ENCODE measurements at places on chromosomes 4 and X.

DNA sequence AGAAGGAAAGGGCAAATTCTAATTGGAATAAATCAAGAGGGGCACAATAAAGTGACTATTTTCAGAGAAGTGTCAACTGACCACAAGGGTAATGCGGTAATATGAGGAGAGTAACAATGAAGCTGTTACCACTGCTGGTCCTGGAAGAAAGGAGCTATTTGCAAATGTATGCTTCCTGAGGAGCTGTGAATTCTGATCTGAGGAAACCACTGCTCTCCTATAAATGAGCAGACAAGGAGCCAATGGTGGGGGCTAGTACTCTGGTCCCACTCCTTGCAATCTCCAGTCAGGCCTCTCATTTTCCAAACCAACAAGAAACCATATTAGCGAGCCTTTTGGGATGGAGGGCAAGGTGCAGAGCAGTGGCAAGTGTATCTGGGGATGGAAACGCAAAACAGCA is 770.2 kb downstream of the FSTL5 start:
- no peak for DNase-seq

DNA sequence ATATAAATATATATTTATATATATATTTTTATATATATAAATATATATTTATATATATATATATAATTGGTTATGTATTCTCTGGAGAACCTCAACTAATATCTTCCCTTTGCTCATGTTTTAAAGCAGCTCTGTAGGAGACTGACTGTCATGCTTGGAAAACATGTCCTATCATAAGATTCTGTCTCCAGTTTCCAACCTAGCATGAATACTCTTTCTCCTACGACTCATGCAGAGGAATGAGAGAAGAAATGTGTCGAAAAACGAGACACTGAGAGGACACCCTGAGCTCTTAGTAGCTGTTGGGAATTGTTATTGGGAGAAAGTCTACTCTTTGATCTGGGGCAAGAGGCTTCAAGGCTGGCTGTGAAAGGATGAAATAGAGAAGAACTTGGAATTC is 166.5 kb upstream of the SLIT2 start:
- DNase-seq, result no peak

DNA sequence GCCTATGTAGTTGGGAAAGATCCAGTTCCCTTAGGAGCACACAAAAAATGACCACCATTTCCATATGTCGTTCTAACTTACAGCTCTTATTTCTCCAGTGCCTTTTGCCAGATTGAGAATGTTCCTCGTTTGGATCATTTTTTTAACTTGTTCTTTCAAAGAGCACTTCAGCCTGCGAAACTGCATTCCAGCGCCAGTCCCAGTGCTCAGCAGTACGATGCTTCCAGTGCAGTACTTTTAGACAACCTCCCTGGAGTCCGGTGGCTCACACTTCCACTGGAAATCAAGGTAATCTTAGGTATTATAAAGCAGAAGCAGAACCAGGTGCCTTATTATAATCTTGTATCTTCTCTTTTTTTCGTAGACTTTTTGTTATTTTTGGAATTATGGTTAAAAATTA is 42.6 kb upstream of the SLC25A31 start:
- no peak for DNase-seq

GRCh38 chrX:135015523-135016245 is 6.7 kb downstream of the RTL8B start:
- no peak for DNase-seq

DNA sequence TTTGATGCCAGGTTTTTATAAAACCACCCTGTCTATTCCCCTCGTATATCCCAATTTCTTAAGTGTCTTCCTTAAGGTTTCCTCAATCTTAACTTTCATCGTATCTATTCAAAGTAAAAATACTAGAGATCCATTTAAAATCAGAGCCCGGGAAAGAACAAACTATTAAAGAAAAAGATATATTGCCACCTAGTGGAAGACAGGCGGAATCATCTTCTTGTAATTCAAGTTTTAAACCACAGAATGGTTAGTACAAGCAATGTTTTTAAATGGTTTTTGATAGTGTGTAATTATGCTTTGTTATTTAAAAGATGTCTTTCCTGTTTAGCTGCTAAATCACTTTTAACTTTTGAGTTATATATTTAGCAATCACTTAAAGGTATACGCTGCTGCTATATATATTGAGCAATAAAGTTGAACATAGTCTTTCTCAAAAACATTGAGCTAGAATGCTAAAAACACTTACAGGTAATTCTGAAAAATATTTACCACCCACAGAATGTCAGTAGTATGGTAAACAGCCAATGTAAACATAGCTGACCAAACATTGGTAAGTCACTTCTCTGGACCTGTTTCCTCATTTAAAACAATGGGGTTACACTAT is 18.2 kb downstream of the PRDM8 start:
- DNase-seq, result peak; percentile 66

- no peak for DNase-seq
Observed at GRCh38 chrX:123236859-123237258, 52.8 kb downstream of the GRIA3 start.

GRCh38 chr4:140755774-140756318 is 339 bp downstream of the TBC1D9 start:
- DNase-seq, result no peak

DNA sequence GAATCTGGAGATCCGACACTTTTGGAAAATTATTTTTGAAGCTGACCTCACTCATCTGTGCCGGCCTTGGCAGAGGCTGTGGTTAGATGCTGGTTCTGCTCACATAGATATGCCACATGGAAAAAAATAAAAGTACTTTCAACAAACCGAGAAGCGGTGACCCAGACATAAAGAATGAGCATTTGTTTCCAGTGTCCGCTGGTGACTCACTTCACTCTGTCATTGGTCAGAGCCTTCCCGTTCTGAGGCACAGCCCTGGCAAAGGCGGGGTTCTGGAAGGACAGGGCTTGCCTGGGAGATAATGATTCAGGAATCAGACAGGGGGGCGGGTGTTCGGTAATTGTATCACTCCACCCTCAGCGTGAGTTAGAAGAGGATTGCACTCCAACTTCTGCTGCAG is 172.4 kb upstream of the MXRA5 start:
- DNase-seq, result no peak

- no peak for DNase-seq
Observed at GRCh38 chr4:56086561-56086960, 137.8 kb downstream of the CEP135 start.

DNA sequence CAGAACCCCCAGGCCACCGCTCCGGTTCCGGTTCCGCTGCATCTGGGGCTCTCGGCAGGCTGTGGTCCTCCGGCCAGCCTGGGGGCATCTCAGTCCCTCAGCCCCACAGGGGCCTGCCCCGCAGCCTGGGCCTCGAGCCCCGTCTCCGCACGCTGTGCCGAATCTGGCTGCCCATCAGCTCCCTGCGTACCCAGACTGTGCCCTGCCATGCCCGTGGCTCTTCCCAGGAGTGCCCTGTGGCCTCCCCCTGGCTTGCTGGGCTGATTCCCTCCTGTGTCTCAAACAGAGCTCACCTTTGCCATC is 830 bp upstream of the MSANTD1 start:
- DNase-seq, result no peak

- DNase-seq, result peak; percentile 86
Observed at GRCh38 chr4:86054286-86055032, 305.4 kb downstream of the MAPK10 start.

DNA sequence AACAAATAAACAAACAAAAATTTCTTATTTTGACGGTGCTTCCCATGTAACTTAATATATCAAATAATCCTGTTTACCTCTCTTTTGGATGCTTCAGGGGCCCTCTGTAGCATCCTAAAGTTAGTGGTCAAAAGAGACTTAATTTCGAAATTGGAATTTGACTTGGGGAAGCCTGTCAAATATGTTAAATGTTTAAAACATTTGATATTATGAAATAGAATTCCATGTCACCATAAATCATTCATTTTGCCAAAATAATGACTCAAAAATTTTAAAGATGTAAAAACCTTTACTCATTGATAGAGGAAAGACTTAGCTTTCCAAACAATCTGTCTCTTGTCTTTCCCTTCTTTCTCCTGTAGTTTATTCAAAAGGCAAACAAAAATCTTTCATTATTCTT is 20.6 kb upstream of the TEX13A start:
- no peak for DNase-seq

- no peak for DNase-seq
Observed at GRCh38 chr4:53722110-53722509, 130.8 kb upstream of the LNX1 start.

GRCh38 chr4:166034965-166035364 is 161.9 kb downstream of the TLL1 start:
- DNase-seq, result no peak
